Activated CD4-positive, alpha-beta memory T cell treated with anti-CD3 and anti-CD28 coated beads, Interleukin-2, amount 10 ng/mL, durations not matched to agents 7 days and 5 days (primary cell): ENCODE measurements at places on chromosomes 3 and 15. TPM values are rescaled to one million over a fixed set of nuclear protein-coding genes. Genes with fewer than 3 reads are reported as not detected.

DNA sequence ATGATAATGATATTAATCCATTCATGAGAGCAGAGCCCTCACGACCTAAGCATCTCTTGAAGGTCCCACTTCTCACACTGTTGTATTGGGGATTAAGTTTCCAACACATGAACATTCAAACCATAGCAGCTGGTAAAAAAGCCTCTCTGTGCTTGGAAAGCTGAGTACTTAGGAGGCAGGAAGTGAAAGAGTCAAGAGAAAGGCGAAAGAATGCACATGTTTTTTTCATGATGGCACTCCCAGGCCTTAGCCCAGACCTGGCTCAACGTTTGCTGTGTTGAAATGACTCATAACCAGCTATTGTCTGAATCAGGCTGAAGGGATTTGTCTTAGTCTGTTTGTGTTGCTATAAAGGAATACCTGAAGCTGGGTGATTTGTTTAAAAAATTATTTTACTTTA, 84.4 kb upstream of the RGMA start:
- DNase-seq, result no peak

The AHSG gene
- total RNA-seq, result not detected

DNA sequence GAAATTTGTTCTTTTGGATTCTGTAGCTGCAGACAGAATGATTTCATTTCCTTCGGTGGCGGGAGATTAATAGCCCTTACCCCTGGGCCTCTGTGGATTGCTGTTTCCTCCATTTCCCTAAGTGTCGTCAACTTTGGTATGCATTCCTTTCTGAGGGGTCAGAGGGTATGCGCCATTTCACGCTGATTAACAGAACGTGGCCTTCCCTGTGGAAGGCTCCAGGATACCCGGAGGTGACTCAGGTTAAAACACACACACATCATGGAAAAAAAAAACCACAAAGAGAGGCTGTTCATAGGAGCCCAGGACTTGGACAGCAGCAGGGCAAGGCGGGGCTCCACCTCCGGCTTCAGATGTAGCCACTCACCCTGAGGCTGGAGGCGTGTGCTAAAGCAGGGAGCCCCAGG, 51.9 kb downstream of the EPHB1 start:
- no peak for DNase-seq

The RTP3 gene
- not detected for total RNA-seq

The TLR9 gene
- 0.83 TPM for total RNA-seq

DNA sequence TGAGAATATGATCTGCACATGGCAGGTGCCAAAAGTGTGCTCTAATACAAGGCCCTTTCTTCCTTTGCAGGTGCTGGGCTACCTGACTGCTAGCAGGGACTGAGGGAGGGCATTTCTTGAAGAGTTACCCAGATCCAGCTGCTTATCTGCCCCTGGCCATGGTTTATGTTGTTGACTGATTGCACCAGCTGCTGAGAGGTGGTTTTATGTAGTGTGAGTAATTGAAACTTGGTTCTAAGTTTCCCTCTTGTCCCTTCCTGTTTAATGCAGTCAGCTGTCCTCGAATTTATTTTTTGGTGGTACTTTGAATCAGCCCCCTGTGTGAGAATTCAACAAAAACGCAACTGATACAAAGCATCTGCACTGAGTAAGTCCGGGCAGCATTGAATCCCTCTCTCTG, 288.3 kb upstream of the C2CD4B start:
- no peak for DNase-seq

GRCh38 chr3:197181741-197182140, 116.7 kb downstream of the DLG1 start:
- no peak for DNase-seq

DNA sequence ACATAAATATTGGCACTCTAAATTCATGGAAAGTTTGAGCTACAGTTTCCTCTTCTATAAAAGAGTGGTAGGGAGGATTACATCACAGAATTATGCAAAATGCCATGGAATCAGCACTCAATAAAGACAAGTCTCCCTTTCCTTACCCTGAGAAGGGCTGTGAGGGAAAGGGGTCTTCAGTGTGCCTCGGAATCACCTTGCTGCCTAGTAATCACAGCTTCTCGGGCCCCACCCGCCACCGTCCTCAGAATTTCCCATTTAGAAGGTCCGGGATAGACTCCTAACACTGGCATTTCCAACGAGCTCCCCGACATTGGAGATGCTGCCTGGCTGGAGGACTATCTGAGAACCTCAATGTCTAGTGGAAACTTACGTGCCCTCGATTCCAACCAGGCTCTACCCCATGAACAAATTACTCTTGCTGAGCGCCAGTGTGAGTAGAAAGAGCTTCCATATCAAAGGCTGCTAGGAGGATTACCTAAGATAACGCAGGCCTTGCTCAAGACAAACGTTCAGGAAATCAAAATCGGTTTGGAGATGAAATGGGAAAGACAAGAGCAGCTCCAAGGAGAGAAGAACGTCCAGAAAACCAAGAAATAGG, 92.1 kb upstream of the CHD2 start:
- DNase-seq, result peak; percentile 32

The CFAP92 gene
- not detected for total RNA-seq

DNA sequence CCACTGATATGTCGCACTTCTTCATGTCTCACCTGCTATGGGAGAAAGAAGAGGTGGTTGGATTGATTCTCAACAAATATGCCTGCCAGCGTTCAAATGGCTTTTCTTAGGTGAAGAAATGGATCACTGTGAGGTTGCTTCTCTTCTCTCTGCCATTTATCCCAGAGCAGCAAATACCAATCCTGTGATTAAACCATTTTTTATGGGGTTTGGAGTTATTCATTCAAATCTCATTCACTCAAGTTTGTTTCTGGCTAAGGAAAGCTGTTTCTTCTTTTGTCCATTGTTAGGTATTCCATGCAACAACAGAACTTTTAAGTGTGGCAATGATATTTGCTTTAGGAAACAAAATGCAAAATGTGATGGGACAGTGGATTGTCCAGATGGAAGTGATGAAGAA, 12.2 kb upstream of the C3orf52 start:
- DNase-seq, result no peak

DNA sequence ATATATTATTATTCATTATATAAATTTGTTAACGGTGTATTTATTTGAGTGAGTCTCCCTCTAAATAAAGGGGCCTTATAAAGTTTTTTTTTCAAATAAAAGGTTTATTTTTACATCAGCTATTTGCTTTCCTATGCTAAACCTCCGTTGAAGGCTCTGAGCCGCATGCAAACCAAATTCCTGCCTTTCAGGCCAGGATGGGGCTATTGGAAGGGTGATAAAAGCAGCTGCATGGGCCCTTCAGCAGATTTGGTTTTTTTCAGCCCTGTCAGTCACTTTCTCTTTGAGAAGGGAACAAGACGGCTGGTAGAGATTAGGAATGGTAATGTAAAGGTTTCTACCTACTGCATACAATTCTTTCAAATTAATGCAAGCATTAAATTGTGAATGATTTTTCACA, 244.2 kb downstream of the WNT5A start:
- DNase-seq, result no peak

The TMEM45A gene
- total RNA-seq, result 1.3 TPM

The CPN2 gene
- total RNA-seq, result not detected

DNA sequence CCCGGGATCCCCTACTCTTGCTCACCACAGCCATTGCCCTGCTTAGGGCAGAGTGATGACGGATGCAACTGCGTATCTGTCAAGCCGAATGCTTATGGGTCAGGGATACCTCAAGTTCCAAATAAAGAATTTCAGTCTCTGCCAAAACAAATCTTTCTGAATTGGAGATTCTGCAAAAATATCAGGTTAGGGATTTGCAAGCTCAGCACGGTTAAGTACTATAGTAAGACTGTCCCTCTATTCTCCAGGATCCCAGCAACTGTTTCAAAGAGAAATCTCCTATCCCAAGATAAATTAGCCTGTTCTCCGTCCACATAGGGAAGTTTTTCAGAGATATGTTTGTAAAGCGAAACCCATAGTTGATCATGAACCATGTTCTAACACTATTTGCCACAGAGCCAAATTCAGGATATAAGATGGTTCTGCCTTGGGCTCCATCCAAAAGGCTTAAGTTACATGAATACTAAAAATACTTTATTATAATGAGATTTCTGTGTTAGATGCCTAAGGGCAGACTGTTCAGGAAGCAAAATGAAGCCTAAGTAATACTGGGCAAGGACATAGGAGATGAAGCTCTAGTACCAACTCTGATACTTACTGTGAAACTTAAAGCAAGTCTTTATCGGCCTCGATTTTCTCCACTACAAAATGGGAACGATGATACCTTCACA, 100.1 kb upstream of the LPP start:
- no peak for DNase-seq

DNA sequence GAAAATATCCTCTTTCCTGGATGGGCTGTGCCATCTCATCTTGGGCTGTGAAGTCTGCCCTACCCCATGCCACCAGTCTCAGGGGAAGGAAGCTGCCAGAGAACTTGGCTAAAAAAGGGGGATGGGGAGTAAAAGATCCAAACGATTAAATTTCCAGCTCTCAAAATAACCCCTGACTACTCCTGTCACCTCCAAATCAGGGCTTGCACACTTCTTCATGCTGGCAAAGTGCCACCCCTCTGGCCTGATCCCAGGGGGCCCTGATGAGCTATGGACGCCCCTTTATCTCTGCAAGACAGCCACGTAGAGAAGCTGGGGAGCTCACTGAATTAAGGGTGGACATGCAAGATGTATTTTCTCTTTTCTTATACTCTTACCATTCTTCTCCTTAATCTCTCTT, 1.2 kb upstream of the MLF1 start:
- DNase-seq, result no peak

DNA sequence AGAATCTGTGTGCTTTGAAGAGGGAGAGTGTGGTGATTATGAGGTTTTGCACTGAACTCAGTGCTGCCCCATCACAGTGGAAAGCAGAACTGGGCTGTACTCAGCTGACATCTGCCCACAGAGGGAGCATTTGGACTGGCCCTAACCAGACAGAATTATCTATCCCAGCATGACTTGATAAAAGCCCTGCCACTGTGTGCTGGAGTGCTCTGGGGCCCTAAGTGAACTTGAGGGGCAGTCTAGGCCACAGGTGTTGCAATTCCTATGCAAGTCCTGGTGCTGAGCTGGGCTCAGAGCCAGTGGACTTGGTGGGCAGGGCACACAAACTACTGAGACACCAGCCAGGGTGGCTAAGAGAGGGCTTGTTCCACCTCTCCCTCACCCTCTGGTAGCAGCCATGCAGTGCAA, 269.2 kb upstream of the CTNNB1 start:
- no peak for DNase-seq

DNA sequence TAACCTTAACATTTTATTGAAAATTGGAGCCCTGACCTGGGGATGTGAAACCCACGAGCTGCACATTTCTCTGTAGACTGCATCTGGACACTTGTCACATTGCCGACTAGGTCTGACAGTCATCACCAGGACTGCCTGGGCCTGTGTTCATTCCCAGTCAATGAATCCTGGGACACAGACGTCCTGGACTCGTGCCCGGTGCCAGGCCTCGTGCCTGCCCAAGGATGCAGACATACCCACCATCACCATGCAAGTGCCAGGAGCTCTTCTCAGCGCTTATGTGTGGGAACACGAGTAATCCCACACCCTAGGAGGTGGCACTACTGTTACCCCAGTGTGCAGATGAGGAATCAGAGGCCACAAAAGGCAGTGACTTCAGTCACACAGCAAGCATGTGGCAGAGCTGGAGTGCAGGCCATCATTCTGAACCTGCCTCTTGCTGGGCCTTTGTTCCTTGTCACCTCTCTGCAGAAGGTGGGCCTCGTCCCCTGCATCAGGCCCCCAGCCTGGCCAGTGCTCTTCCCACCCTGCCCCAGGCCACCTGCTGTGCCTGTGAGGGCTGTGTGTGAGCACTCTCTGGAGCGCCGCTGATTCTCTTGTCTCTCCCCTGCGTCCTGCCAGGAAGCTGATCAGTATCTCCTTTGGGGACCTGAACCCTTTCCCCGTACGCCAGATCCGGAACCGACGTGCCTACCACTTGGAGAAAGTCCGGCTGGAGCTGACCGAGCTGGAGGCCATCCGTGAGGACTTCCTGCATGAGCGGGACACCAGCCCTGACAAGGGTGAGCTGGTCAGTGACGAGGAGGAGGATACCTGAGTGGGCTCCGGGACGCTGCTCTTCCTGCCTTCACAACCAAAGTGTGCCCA, 58.5 kb downstream of the ADAMTS7 start:
- DNase-seq, result no peak

- no peak for DNase-seq
Measured at GRCh38 chr15:97350813-97351212, 609.7 kb upstream of the ARRDC4 start.

The SMCO1 gene
- total RNA-seq, result not detected

The TUSC7 gene
- not detected for total RNA-seq

The ABI3BP gene
- total RNA-seq, result not detected
